ENCODE measurements at places on chromosomes 1 and 21.

- ATAC-seq, result no peak
These were observed 4.1 kb downstream of the HHIPL2 start for GRCh38 chr1:222543817-222544216.

- peak; percentile 82 for ATAC-seq
These were observed 14.8 kb upstream of the GPR88 start for GRCh38 chr1:100523038-100523652.

- ATAC-seq, result no peak
These were observed 541.1 kb upstream of the PRMT6 start for GRCh38 chr1:106515375-106515774.

- no peak for ATAC-seq
These were observed 12.1 kb downstream of the PTPRU start for GRCh38 chr1:29248409-29248808.

DNA sequence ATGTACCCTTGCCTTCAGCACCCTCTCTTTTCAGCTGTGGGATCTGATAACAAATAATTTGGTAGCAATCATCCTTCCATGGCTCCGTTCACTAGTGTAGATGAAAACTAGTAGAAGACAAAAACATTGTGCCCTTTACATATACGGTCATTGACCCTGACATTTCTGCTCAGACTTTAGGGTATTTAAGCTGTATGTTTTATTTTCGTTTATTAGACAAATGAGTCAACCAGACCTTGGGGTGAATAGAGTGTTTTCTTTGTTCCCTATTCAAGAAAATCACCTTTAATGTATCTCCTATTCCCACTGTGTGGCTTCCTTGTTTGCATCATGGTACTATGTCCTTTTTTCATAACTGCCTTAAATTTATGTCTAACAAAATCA lies 187.3 kb downstream of the VAV3 start:
- peak; percentile 73 for ATAC-seq

GRCh38 chr1:6129313-6129712 lies 50.8 kb downstream of the CHD5 start:
- ATAC-seq, result no peak

DNA sequence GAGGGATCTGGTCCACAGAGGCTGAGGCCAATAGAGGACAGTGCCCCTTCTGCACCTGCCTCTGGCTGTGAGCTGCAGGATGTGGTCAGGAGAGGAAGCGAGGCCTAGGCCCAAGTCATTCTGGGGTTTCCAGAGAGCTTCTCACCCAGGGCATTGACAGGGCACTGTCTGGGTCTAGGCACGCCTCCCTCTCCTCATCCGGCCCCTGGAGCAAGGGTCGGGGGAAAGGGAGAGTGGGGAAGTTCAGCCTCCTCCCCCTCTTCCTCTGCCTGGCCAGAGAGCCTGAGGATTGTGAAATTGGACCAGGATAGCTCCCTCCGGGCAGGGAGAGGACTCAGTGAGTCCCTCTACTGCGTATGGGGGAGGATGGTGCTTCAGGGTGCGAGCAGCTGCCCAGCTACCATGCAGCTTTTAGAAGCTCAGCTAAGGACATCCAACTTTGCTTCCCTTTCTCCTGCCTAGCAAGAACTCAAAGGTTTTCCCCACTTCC lies 6.3 kb upstream of the INAVA start:
- ATAC-seq, result peak; percentile 99

DNA sequence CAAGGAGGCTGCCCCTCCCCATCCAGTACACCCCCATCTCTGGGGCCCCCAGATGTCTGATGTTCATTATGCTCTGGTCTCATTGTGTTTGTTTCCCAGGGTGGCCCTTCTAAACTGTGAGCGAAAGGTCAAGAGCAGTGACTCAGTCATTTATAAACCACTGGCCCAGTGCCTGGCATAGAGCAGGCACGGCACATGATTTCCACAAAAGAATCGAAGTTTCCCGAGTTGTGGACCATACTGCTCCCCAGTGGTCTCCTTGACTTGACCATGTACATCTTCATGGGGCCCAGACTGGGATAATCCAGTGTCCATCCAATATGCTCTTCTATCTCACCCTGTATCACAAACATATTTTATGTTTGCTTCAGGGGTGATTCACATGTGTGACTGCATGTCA lies 153.3 kb downstream of the NR5A2 start:
- no peak for ATAC-seq

DNA sequence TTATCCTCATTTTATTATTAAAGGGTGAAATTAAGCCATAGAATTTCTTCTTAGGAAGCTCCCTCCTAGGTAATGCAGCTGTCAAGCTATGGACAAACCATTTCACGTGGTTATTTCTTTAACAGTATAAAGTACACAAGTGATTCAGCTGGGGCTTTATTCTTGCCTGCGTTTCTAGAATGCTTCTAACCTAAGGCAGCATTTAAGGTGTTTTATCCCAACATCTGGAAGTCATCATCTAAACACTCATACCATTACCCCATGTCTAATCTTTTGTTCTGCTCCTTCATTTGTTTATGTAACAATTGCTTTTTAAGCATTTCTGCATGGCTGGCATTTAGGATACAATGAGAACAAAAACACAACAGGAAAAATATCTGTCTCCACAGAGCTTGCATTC lies 829.2 kb upstream of the ADAMTS5 start:
- ATAC-seq, result no peak

GRCh38 chr1:20184997-20185833 lies 681 bp upstream of the UBXN10 start:
- ATAC-seq, result peak; percentile 17

DNA sequence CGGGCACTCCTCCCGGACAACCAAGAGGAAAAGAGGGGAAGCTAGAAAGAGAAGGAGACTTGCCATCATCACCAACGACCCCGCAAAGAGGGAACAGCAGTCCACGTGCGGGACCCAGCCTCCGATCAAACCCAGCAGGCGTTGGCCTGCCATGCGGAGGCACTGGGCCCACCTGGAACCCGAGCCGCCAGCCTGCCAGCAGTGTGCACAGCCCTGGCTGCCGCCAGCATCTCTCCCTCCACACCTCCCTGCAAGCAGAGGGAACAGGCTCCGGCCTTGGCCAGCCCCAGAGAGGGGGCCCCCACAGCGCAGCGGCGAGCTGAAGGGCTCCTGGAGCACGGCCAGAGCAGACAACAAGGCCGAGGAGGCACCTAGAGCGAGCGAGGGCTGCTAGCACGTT lies 1244.7 kb upstream of the B3GALT2 start:
- ATAC-seq, result peak; percentile 36

- peak; percentile 72 for ATAC-seq
These were observed 48.9 kb upstream of the ZNF326 start for GRCh38 chr1:89945852-89946476.

- ATAC-seq, result no peak
These were observed 69.1 kb upstream of the STUM start for GRCh38 chr1:226479474-226479873.

DNA sequence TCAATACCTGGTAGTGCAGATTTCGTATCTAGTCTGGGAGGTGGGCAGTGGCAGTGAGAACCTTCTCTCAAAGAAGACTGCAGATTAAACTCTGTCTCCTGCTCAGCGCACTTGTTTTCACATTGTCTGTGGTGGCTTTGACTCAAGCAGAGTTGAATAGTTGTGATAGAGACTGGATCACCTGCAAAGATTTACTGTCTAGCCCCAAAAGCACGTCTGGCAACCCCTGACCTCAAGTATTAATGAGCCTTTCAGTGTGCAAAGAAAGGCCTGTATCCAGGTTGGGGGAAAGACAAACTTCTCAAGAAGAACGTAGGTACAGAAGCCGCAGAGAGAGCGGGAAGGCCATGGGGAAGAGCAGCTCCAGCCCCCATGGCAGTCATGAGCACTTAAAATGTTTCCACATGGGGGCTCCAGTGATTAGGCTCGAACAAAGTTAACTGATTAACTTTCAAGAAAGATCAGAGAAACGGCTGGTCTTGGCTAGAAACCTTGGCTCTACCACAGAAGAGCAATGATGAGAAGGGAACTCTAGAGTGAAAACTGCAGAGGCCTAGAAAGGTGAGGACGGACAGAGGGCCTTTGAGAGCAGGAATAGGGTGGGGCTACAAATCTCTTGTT lies 15.2 kb downstream of the HENMT1 start:
- no peak for ATAC-seq

DNA sequence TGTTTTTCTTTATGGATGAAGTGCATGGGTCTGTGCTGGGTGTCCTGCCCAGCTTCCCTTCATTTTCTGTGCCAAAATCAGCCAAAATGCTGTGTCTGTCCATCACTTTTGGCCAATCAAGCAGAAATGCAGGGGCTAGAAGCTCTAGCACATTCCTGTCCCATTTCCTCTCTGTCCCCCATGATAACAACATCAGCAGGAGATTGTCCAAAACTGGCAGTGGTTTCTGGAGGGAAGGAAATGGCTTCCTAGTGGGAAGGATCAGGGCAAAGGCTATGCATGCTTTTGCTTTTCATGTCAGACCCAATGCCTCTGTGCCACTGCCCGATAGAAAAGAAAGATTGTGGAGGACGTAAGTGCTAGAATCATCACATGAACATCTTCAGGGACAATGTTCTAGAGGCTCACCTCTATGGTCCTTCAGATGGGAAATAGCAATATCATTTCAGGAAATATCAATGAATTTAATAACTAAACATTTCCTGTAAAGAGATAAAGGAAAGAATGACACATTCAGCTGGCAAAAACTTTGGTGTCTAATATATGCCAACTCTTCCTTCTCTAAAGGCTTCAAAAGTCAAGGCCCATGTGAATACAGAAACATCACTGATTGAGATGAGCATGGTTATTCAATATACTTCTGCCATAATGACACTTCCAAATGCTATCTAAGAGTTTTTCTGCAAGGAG lies 107.5 kb downstream of the SETD4 start:
- ATAC-seq, result no peak

GRCh38 chr1:58303841-58304240 lies 242.7 kb downstream of the OMA1 start:
- ATAC-seq, result no peak

- ATAC-seq, result peak; percentile 44
These were observed 17.1 kb downstream of the ATP6V1G3 start for GRCh38 chr1:198523182-198523950.

GRCh38 chr1:184781941-184782340 lies 27.3 kb upstream of the EDEM3 start:
- ATAC-seq, result no peak

GRCh38 chr1:95916616-95917015 lies 682.6 kb downstream of the RWDD3 start:
- ATAC-seq, result no peak

GRCh38 chr1:198637157-198637556 lies 1.7 kb upstream of the PTPRC start:
- no peak for ATAC-seq

- no peak for ATAC-seq
These were observed 126.9 kb upstream of the TMPRSS2 start for GRCh38 chr21:41634858-41635257.

- no peak for ATAC-seq
These were observed 806.1 kb downstream of the LTN1 start for GRCh38 chr21:28186604-28187003.

DNA sequence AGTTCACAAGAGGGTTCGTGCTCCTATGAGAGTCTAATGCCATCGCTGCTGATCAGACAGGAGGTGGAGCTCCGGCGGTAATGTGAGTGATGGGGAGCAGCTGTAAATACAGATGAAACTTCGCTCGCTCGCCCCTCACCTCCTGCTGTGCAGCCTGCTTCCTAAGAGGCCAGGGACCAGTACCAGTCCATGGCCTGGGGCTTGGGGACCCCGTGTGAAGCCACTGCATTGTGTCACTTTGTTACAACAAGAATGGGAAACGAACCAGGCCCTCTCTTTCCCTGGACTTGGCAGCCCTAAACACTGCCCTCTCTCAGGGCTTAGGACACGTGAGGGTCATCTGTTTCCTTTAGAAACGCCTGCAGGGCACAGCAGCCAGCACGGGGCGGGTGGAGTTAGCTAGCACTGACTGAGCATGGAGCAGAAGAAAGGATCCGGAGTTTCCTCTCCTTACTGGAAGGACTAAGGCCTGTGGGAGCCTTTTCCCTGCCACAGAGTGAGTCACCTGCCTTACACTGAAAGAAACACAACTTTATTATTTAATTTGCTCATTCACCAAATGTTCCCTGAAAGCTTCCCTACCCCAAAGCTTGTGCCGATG lies 185.2 kb upstream of the TMEM51 start:
- no peak for ATAC-seq

- ATAC-seq, result no peak
These were observed 588.7 kb downstream of the MATN1 start for GRCh38 chr1:30134466-30135217.

GRCh38 chr1:217917281-217917887 lies 286.2 kb downstream of the SPATA17 start:
- no peak for ATAC-seq

DNA sequence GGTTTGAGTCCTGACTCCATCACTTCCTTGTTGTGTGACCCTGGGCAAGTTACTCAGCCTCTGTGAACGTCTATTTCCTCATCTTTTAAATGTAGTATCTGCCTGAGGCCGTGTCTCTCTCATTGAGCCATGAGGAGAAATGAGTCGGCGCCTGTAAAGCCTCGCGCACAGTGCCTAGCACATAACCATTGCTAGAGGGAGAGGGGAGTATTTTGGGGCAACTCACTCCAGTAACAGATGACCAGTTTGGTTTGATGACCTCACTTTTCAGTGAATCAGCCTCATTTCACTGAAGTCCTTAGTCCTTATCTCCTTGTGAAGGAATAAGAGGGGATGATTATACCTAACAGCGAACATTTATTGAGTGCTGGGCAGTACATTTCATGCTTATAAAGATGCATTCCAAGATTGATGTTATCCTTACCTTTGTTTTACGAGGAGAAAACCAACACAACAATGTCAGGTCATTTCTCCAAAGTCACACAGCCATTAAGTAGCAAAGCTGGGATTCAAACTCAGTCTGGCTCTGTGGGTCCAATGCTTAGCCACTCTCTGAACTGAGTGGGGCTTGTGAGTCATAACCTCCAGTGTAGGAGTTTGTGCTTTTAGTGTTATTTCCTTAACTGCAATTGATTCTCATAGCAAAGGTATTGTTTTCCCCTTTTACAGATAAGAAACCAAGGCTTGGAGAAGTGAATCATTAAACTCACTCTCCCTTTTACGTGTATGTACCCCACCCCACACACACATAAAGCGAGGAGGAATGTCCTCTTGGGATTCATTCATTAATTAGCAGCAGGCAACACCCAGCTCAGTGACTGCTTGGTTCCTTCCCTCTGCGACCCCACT lies 25.9 kb downstream of the KCNC4 start:
- peak; percentile 75 for ATAC-seq

- ATAC-seq, result no peak
These were observed 99.2 kb upstream of the MROH9 start for GRCh38 chr1:170836141-170836540.

- no peak for ATAC-seq
These were observed 121.4 kb downstream of the ATG4C start for GRCh38 chr1:62905309-62905708.

- ATAC-seq, result no peak
These were observed 80.6 kb upstream of the TRABD2B start for GRCh38 chr1:48077795-48078222.

GRCh38 chr1:48530727-48531351 lies 58.8 kb upstream of the SPATA6 start:
- peak; percentile 54 for ATAC-seq

- no peak for ATAC-seq
These were observed 66.4 kb downstream of the NTPCR start for GRCh38 chr1:233016798-233017197.

DNA sequence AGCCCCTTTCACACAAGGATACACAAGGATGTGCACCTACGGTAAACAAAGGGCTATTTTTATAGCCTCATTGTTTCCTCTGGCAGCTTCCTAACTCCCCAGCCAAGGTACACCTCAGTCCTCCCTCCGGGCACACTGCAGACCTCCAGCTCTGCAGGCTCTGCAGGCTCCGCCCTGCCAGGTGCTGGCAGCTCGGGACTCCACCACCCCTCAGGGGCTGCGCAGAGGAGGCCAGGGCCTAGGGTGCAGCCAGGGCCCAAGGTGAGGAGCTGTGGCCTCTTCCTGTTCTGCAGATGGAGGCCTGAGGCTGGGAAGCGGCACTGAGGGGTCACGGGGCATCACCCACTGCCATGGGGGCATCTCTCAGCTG lies 19.8 kb upstream of the CLSTN1 start:
- ATAC-seq, result no peak
